ENCODE measurements at places on chromosomes 3 and 15.

DNA sequence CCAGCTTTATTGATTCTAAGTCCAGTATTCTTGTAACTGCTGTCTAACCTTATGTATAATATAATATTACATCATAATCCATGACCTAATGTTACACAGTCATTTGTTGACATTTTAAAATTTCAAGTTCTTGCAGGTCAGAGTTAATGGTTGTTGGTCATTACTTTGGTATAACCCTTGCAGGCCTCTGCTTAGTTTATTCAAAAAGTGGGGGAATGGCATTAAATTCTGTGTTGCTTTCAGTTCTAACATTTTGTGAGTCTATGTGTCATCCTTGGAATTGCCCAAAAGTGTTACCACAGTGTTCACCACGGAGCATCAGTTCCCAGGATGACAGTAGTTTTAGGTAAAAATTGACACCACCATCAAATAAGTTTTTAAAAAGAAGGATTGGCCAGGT is 174.8 kb upstream of the BCL6 start:
- DNase-seq, result no peak

DNA sequence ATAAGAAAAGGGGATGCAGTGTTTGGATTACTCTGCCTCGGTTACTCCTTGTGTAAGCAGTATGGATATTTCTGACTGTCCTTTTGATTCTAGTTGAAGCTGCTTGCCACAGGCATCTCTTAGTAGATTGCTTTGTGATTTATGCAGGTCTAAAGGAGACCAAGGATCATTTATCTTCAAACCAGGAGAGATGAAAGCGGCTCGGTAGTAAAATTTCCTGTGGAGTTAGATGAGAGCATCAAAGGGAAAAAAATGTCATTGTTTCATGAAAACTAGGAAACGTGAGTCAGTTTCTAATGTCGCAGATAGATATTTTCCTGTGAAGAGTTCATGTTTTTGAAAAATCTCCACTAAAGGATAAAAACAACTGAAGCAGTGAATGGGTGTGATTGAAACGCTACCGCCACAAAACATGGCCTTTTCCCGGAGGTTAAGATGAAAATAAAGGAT is 254.0 kb upstream of the TBL1XR1 start:
- no peak for DNase-seq

- no peak for DNase-seq
Measured at GRCh38 chr3:159938714-159939113, 49.9 kb upstream of the IL12A start.

DNA sequence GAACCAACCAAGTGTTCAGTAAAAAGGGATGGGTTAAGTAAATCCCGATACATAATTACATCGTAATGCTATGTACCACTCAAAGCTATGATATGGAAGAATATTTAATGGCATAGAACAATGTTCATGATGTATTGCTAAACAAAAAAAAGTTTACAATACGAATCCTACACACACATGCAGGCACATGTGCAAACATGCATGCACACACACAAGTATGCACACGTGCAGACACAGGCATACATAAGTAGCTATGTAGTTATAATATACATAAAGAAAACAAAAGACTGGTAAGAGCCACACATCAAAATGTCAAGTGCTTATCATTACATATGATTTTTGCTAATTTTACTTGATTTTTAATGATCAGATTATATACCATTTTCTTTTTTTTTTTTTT is 74.2 kb downstream of the ARRDC4 start:
- DNase-seq, result no peak

DNA sequence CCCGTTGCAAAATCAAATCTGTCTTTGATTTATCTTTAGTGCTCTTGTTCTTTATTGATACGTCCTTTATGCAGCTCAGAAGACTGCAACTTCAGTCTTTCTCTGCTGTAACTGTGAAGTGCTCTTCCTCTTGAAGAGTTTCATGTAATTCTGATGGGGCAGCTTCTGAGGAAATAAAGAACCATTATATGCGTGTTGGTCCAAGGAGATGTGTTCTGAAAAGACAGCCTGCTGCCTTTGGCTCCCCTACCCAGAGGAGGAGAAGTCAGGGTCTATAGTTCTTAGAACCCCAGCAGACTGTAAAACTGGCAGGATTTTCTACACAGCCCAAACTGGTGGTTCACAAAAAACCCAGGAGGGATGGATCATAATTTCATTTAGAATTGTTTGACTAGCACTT is 22.4 kb upstream of the ABHD10 start:
- no peak for DNase-seq

GRCh38 chr3:194342861-194343560 is 8.1 kb downstream of the CPN2 start:
- no peak for DNase-seq

DNA sequence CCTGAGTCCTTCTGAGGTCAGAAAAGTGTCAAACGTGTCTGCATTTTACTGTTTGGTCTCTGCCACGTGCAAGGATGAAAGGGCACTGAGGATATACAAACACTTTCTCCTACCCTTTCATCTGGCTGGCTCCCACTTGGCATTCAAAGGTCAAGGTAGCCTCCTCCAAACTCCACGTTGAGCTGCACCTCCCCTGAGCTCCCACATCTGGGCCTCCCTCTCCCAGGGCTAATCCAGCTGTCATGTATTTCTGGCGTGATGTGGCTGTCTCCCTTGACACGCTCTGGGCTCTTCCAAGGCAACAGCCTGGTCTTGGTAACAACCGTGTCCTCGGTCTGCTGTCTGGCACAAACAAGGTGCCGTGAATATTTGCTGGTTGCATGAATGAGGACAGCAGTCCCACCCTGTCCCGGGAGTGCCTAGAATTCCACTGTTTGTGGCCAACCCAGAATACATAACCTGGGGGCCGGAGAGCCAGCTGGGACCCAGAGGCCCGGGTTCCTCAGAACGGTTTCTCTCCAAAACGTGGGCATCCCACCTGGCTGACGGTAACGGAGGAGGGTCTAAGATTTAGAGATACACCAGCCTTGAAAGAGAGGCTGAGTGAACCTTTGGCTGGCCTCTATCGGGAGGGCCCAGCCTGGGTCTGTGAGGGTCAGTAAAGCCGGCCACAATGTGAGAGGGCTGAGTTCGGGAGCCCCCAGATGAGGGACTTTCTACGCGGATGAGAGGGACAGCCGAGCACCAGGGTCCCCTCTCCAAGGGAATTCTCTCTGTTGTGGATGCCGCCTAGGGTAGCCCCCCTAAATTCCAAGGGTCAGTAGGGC is 767 bp downstream of the GLT8D1 start:
- peak; percentile 29 for DNase-seq

DNA sequence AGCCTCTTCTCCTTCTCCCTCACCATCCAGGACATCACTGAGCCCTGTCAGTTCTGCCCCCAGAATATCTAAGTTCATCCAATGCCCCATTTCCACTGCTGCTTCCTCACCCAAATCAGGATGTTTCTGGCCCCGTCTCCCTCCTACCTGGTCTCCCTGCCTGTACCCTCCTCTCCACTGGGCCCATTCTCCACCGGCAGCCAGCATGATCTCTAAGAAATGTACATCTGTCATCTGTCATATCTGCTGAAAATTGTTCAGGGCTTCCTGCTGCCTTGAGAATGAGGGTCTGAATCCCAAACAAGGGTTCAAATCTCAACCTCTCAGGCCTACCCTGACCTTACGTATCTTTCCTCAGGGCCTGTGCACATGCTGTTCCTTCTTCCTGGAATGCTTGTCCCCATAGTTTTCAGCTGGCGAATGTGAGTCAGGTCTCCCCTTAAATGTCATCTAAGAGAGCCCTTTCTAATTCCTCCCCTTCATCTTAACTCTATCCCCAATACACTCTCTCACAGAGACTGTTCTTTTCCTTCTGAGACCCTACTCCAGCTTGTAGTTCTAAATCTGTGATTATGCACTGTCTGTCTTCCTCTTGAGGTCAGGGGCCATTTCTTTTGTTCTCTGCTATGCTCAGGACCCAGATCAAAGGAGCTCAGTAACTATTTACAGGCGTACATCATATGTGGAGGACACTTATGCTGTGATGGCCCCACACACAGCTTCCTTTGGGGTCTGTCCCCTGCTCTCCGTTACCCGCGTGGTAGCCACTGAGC is 40.8 kb downstream of the SMAD3 start:
- DNase-seq, result no peak

DNA sequence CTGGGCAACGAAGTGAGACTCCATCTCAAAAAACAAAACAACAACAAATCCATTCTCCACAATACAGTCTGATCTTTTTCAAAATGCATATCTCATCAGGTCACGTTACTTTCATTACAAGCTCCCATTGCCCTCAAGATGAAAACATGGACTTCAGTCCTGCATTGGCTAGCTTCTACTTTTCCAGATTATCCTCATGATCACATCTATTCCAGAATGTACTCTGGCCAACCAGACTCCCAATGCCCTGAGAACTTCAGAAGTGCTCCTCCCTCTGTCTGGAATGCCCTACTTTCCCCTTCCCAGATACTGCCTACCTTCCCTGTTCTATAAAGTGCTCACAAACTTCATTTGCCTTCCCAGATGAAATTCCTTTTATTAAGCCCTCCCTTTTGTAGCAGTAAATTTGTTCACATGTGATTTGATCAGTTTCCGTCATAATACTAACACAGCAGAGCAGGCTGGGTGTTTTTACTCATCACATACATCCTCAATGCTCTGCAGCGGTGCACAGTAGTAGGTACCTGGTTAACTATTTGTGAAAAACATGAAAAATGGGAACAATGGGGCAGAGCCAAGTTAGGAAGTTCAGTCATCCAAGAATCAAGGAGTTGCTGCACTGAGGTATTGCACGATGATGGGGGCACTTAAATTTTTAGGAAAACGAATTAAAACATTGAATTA is 5.3 kb downstream of the RPL22L1 start:
- no peak for DNase-seq

GRCh38 chr15:94395640-94396039 is 164.3 kb downstream of the MCTP2 start:
- no peak for DNase-seq

GRCh38 chr15:66025015-66025452 is 155.7 kb downstream of the RAB11A start:
- no peak for DNase-seq

DNA sequence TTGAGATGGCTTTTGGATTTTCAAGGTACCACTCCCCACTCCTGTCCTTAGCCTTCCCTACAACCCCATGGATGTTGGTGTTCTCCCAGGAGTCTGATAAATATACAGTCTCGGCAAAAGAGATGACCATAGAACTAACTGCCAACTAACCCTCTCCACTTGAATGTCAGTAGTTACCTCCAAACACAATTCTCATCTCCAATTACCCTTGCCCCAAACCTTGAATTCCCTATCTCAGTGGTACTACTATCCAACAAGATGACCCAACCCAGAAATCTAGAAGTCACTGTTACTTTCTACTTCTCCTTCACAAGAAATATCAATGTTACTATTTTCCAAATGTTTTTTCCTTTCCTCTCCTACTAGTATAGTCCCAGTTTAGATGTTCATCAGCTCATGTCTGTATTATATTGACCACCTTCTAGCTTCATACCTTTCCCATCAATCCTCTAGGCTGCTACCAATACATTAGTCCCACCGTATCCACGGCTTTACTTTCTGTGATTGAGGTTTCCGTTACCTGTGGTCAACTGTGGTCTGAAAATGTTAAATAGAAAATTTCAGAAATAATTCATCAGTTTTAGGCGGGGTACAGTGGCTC is 38.1 kb downstream of the PIGB start:
- no peak for DNase-seq

GRCh38 chr3:140296796-140297352 is 361.9 kb downstream of the CLSTN2 start:
- no peak for DNase-seq

DNA sequence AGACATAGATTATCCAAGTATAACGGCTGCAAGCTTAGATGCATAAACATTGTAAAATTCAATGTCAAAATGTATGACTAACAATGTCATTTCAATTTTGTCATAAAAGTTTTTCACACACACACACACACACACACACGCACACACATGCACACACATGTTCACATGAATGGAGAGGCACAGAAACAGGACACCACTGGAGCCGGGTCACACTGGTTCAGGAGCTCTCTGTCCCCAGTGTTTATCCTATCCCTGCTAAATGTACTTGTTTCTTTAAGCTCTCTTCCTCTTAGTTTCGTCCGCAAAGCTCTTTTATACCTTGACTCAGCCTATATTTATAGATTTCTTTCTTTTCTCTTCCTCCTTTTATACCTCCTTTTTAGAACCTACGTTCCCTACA is 249.9 kb downstream of the CADPS start:
- no peak for DNase-seq

GRCh38 chr3:15974647-15975046 is 176.9 kb upstream of the ANKRD28 start:
- DNase-seq, result no peak

GRCh38 chr3:19931767-19932188 is 2.2 kb downstream of the EFHB start:
- no peak for DNase-seq

- peak; percentile 4 for DNase-seq
Measured at GRCh38 chr15:73681063-73681462, 3.1 kb upstream of the CD276 start.

DNA sequence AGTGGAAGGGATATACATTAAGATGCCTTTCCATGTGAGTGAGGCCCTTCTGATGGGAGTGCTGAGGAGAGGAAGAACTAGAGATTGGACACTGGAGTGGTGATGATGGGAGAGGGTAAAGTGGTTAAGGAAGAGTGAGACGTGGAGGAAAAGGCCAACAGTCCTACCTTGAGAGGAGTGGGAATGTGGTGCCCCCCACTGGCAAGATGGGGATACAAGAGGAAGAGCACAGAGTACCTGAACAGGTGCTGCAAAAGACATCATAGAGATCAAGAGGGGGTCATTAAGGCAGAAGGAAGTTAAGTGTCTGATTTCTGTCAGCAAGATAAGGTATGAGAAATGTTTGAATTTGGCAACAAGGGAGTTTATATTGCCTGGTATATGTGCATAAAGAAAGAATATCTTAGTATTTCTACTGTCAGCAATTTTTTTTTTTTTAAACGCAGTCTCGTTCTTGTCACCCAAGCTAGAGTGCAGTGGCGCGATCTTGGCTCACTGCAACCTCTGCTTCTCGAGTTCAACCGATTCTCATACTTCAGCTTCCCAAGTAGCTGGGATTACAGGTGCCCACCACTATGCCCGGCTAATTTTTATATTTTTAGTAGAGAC is 34.0 kb downstream of the ARIH2 start:
- DNase-seq, result peak; percentile 32

DNA sequence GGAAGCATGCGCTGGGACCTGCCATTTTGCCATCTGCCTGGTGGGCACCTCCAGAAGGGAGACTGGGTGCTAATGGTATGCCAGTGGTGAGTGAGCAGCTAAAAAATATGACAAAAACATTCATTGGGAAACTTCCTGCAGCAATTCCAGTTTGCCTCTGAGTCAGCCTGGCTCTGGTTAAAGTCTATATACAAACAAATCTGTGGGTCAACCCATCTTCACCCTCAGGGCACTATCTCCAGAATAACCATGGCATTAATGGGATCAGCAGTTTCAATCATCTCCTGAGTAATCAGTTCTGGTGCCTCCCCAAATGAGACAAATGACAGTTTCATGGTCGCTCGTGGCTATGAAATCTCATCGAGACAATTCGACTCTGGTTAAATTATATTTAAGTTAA is 21.5 kb downstream of the FRMD4B start:
- no peak for DNase-seq

GRCh38 chr3:70712449-70713082 is 400.1 kb upstream of the MDFIC2 start:
- no peak for DNase-seq
